H4 (cell line): ENCODE measurements at places on chromosomes 6 and 20.
A peak's percentile ranks its signal among the peaks of the same experiment; 100 is the strongest.

GRCh38 chr6:123659960-123660748, 23.4 kb upstream of the TRDN start:
- no peak for DNase-seq

DNA sequence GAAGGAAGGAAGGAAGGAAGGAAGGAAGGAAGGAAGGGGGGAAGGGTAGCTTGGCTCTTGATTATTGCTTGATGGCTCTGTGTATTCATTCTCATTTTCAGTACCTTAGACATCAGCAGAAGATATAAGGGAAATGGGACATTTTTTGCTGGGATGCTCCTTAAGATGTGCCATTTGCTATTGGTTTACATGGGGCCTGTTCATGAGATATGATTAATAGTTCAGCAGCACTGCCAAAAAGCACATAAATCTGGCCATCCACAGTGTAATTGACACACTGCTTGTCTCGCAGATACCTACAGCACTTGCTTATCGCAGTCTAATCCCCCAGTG, 137.5 kb upstream of the JARID2 start:
- DNase-seq = no peak

- no peak for DNase-seq
Observed at GRCh38 chr6:83464381-83465140, 33.7 kb upstream of the ME1 start.

- no peak for DNase-seq
Observed at GRCh38 chr6:45495429-45496084, 117.8 kb upstream of the SUPT3H start.

DNA sequence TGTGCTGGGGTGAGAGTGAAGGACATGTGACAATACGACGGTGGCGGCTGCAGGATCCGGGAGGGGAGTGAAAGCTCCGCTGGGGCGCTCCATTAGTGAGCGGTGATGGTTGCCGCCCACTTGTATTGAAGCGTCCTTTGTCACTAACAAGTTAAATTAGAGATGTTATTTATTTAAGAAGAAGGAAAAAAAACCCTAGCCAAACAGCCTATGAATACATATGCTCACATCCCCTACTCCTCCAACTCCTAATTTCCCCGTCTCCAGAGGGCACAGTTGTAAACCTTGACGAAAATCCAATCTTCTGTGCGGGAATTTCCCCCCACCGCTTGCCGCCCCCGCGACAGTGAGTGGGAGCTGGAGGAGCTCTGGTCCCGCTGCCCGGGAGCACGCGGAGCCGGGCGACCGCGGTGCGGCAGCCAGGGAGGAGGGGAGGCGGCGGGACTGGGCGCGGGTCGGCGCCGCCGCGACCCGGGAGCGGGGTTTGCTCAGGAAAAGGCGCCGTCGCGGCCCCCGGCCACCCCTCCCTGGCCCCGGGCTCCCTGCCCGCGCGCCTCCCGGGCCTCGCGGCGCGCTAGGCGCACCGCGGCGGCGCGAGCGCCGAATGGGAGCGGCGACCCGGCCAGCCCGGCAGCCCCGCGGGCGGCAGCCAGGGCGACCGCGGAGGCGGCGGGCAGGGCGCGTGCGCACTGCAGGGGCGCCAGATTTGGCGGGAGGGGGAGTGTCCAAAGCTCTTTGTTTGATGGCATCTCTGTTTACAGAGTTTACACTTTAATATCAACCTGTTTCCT, at the start of gene MYB:
MYB (plus strand) TSS at position 767 of the 791 bp plus-strand sequence. CDS start 206 bp downstream, outside the sequence.
- DNase-seq = peak; percentile 10

GRCh38 chr6:77455271-77455670, 8.0 kb downstream of the HTR1B start:
- no peak for DNase-seq

DNA sequence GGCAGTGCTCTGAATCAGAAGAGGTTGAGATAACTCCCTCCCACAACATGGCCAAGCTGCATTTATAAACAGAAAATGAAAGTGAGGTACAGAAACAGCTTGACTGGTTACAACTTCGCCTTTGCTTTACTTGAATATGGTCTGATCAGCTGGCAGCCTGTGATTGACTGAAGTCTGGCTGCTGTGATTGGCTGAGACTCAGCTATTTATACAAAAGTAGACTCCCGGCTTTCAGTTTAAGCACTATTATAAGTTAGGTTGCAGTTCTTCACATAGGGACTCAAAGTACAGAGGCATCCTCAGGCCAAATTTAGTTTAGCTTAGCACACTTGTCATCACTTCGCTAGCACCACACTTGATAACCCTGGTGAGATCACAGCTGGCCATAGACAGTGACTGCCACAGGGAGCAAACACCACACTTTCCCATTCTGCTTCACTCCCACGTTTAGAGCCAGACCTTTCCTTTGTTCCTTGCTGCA, 362.6 kb downstream of the EPM2A start:
- DNase-seq = peak; percentile 64

DNA sequence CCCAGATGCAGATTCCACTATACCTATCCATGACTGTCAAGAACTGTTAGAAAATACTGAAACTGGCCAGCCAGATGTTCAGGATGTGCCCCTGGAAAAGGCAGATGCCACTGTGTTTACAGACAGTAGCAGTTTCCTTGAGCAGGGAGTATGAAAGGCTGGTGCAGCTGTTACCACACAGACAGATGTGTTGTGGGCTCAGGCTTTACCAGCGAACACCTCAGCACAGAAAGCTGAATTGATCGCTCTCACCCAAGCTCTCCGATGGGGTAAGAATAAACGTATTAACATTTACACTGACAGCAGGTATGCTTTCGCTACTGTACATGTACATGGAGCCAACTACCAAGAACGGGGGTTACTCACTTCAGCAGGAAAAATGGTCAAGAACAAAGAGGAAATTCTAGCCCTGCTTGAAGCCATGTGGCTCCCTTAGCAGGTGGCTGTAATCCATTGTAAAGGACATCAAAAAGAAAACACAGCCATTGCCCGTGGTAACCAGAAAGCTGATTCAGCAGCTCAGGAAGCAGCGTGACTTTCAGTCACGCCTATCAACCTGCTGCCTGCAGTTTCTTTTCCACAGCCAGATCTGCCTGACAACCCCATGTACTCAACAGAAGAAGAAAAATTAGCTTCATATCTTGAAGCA, 459.7 kb upstream of the HTR1E start:
- DNase-seq = no peak

GRCh38 chr6:148405894-148406293, 63.3 kb downstream of the SASH1 start:
- DNase-seq = no peak

- no peak for DNase-seq
Observed at GRCh38 chr20:51583499-51583898, 41.0 kb upstream of the NFATC2 start.

DNA sequence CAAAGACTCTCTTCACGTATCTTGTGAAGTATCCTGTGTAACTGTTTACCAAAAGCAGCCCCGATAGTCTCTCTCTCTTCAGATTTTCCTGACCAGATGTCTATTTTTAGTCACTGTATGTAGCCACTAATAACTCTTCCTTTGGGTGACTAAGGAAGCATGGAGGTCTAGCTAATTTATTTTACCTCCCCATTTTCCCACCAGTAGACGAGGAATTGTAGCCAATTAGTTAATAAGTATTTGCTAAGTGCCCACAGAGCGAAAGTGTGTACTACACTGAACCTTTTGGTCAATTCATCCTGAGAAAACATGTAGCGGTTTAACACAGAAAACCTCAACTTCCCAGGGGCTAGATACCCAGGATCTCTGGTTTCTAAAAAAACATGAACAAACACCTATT, 180.6 kb downstream of the TBX18 start:
- no peak for DNase-seq

- DNase-seq = peak; percentile 2
Observed at GRCh38 chr6:44740566-44741120, 353.1 kb downstream of the CDC5L start.

DNA sequence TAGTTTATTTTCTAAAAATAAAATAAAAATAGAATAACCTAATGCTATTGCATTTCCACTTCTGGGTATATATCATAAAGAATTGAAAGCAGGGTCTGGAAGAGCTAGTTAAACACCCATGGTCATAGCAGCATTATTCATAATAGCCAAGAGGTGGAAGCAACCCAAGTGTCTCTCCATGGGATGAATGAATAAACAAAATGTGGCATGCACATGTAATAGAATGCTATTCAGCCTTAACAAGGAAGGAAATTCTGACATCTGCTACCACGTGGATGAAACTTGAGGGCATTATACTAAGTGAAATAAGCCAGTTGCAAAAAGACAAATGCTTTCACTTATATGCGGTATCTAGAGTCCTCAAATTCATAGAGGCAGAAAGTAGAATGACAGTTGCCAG, 130.8 kb downstream of the TIAM2 start:
- DNase-seq = no peak

DNA sequence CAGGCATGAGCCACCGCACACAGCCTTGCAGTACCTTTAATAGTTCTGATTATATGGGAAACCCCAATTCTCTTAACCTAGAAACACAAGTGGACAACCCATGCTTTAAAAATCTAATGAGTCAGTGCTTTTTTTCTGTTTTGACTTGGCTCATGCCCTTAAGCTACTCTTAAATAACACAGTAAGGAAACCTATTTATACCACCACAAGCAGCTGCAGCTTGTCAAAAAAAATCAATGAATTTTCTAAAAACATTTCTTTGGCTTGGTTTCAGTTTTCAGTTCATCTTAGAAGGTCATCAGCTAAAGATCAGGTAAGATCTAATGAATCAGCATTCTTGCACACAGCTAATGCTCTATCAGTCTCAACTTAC, 124.1 kb upstream of the DST start:
- peak; percentile 33 for DNase-seq

GRCh38 chr6:34981951-34982350, 92.9 kb downstream of the ANKS1A start:
- DNase-seq = no peak

DNA sequence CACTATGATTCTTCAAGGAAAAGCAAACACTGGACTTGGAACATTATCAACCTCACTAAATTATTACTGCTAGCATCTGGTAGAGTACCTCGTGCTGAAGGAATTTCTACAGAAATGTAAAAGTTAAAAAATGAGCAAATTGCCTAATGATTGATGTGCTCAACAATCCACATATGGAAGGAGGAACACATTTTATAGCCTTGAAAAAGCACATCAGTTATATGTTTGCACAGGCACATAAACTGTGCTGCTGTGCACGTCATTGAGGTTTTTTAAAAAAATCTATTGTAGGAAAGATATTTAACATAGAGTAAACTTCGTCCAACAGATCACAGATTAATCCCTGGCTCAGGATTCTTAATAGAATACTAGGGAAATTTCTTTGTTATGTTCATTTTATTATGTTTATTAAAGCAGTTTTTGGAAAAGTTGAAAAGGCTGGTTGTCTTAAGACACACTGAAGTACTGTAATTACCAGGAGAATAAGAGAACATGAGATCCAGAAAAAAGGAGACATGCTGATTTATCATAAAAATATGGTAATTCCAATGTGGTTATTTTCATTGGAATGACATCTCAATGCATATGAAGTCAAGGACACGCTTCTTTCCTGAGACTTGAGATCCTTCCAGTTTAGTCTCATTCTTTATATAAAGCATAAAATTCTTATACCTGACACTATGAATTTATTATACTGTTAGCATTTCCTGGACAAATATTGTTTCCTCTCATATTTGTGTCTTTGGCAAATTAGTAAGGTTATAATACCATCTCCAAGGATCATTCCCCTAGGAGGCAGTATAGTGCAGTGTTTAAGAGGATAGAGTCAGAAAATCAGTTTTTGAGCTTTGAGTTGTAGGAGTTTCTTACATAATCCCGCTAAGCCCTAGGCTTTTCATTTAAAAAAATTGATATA, 511.1 kb downstream of the TENT5A start:
- DNase-seq = peak; percentile 37

GRCh38 chr6:144460327-144461095, 175.4 kb downstream of the UTRN start:
- DNase-seq = no peak

- DNase-seq = no peak
Observed at GRCh38 chr6:161676586-161676985, 402.7 kb upstream of the AGPAT4 start.

GRCh38 chr20:36462440-36463211, 78.7 kb upstream of the MYL9 start:
- DNase-seq = peak; percentile 31

GRCh38 chr6:79494841-79495240, 42.4 kb downstream of the LCA5 start:
- no peak for DNase-seq
